HCT116 (cell line): ENCODE measurements at places on chromosomes 11 and 22. TPM values are rescaled to one million over a fixed set of nuclear protein-coding genes. Genes with fewer than 3 reads are reported as not detected.

GRCh38 chr22:36617694-36618522 lies 85.6 kb downstream of the CACNG2 start:
- peaks cover 55% of the 10 kb centered on the region for H3K27me3 ChIP-seq
- no peak for DNase-seq
- no peak overlapping the region for H3K27ac ChIP-seq

- H3K36me3 ChIP-seq, result no peaks in the 10 kb centered on the region
- no peak overlapping the region for H3K4me3 ChIP-seq
- no peaks in the 10 kb centered on the region for H3K4me1 ChIP-seq
- H3K27me3 ChIP-seq, result no peaks in the 10 kb centered on the region
- no peak for DNase-seq
- no peak overlapping the region for H3K27ac ChIP-seq
These were observed 380.6 kb downstream of the BRD1 start for GRCh38 chr22:49446759-49447710.

- H3K36me3 ChIP-seq, result peaks cover 7% of the 10 kb centered on the region
- H3K4me3 ChIP-seq, result no peak overlapping the region
- no peaks in the 10 kb centered on the region for H3K4me1 ChIP-seq
- no peak overlapping the region for H3K27ac ChIP-seq
These were observed 67.9 kb downstream of the DKK3 start for GRCh38 chr11:11940551-11940950.

GRCh38 chr11:65882120-65883057 lies 2.8 kb downstream of the CTSW start:
- H3K27ac ChIP-seq, result no peak overlapping the region
- DNase-seq, result no peak
- peaks cover 7% of the 10 kb centered on the region for H3K4me1 ChIP-seq
- H3K27me3 ChIP-seq, result no peaks in the 10 kb centered on the region

DNA sequence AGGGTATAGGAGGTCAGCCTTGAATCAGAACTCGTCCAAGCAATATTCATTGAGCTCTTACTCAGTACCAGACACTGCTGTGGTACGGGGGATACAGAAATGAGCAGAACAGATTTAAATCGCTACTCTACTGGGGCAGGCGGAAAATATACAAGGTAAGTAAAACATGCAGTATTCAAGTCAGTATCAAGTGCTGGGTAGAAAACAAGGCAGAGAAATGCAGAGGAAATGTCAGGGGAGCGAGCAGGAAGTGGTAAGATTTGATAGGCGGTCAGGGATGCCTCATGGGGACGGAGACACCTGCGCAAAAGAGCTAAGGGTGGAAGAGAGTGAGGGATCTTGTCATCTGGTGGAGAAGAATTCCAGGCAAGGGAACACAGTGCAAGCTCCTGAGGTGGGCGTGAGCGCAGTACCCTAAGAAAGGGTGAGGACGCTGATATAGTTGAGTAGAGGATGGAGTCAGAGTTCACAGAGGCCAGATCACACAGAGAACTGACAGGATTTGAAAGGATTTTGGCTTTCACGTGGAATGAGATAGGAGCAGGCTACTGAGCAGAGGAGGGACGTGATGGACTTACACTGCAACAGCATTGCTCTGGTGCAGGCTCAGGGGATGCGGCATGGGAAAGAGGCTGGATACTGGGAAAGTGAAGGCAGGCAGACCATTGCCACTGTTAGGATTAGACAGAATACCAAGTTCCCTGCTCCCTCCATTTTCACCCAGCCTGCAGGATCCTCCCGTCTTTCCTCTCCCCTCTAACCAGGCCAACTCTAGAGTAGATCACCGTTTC lies 35.8 kb downstream of the SC5D start:
- no peaks in the 10 kb centered on the region for H3K36me3 ChIP-seq
- H3K27ac ChIP-seq, result no peak overlapping the region
- no peak overlapping the region for H3K4me3 ChIP-seq
- H3K4me1 ChIP-seq, result no peaks in the 10 kb centered on the region
- peaks cover 2% of the 10 kb centered on the region; the same call in 1 of the 2 replicates for H3K27me3 ChIP-seq

DNA sequence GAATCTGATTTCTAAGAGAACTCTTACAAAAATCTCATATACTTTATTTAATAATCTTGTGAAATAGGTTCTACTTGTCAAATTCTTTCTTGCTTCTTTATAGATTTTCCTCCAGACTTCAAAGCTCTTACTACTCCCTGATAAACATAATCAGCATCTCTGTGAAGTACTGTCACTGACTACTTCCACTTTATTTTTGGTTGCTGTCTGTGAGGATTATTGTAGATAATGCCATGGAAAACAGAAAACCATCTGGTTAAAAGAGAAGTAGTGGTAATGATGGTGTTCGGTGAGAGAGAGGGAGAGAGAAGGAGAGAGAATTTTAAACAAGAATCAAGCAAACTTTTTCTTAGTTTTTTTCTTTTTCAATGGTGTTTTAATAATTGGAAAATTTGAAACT lies 152.3 kb downstream of the TMEM135 start:
- DNase-seq, result no peak
- H3K27me3 ChIP-seq, result no peaks in the 10 kb centered on the region
- H3K4me3 ChIP-seq, result no peak overlapping the region
- H3K27ac ChIP-seq, result no peak overlapping the region

GRCh38 chr11:19988598-19988997 lies 171.7 kb downstream of the DBX1 start:
- peaks cover 5% of the 10 kb centered on the region; the same call in 1 of the 2 replicates for H3K4me1 ChIP-seq
- H3K27me3 ChIP-seq, result no peaks in the 10 kb centered on the region
- H3K4me3 ChIP-seq, result no peak overlapping the region
- peak; percentile 13 for DNase-seq

DNA sequence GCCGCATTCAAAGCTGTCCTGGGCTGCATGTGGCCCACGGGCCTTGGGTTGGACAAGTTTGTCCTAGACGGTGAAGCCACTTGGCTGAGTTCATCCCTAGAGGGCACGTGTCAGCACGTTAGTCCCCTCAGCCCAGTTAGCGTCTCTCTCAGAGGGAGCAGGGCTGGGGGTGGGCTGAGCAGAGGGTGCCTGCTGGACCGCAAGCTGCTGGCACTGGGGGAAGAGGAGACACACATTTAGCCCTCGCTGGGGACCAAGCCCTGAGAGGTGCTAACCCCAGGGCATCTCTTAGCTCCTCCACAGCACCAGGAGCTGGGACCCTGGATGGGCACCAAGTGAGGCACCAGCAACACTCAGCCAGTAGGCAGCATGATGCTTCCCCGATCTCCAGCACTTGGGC lies 107.0 kb downstream of the SHANK2 start:
- no peaks in the 10 kb centered on the region for H3K4me1 ChIP-seq
- no peaks in the 10 kb centered on the region for H3K27me3 ChIP-seq
- H3K27ac ChIP-seq, result no peak overlapping the region
- no peak overlapping the region for H3K4me3 ChIP-seq
- no peak for DNase-seq

GRCh38 chr22:46251816-46252380 lies 1.8 kb upstream of the CDPF1 start:
- no peak overlapping the region for H3K27ac ChIP-seq
- no peaks in the 10 kb centered on the region for H3K36me3 ChIP-seq
- no peak overlapping the region for H3K4me3 ChIP-seq
- no peak for DNase-seq

DNA sequence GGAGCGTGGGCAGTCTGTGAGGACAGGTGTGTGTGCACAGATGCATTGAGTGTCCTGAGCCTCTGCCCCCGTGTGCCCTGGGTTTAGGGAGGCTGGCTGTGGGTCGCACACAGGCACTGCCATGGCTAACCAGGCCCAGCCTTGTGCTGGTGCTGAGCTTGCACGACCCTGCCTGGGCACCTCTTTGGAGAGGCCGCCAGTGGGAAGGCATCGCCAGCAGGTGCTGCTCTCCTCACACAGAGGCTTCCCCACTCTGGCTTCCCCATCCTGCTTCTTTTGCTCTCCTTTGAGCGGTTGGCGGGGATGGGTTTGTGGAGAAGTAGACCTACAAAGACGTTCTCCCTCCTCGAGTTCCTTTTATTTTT lies 4.1 kb downstream of the WNT7B start:
- H3K4me1 ChIP-seq, result peaks cover 55% of the 10 kb centered on the region
- no peaks in the 10 kb centered on the region for H3K27me3 ChIP-seq
- no peaks in the 10 kb centered on the region for H3K36me3 ChIP-seq
- no peak overlapping the region for H3K27ac ChIP-seq
- no peak for DNase-seq
- no peak overlapping the region for H3K4me3 ChIP-seq

- H3K36me3 ChIP-seq, result no peaks in the 10 kb centered on the region
- peaks cover 64% of the 10 kb centered on the region for H3K4me1 ChIP-seq
- H3K4me3 ChIP-seq, result no peak overlapping the region
- DNase-seq, result no peak
- peak overlapping the region; percentile 62; the same call in 1 of the 2 replicates for H3K27ac ChIP-seq
These were observed 12.2 kb upstream of the PIM3 start for GRCh38 chr22:49948116-49948957.

GRCh38 chr11:69732910-69733309 lies 29.1 kb upstream of the FGF19 start:
- no peak overlapping the region for H3K27ac ChIP-seq
- H3K36me3 ChIP-seq, result no peaks in the 10 kb centered on the region
- no peak overlapping the region for H3K4me3 ChIP-seq

DNA sequence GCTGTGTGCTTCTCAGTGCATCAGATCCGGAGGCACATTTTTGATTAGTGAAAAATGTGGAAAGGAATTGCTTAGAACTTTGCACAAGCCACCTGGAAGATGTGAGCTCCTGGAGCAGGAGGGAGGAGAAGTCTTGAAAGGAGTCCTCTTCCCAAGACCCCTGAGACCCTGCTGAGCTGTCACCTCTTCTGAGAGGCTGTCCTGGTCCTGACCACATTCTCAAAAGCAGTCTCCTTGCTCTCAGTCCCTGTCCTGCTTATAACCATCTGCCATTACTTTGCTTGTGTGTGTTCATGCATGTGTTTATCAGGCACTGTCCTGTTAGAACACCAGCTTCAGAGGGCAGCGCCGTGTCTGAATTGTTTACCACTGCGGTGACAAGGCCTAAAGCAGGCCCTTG lies 86.5 kb downstream of the BCR start:
- no peak for DNase-seq
- H3K27ac ChIP-seq, result no peak overlapping the region
- H3K27me3 ChIP-seq, result no peaks in the 10 kb centered on the region
- H3K36me3 ChIP-seq, result peaks cover 22% of the 10 kb centered on the region
- no peaks in the 10 kb centered on the region for H3K4me1 ChIP-seq
- no peak overlapping the region for H3K4me3 ChIP-seq

GRCh38 chr11:28618416-28618815 lies 510.2 kb downstream of the METTL15 start:
- DNase-seq, result no peak
- H3K27me3 ChIP-seq, result no peaks in the 10 kb centered on the region
- H3K27ac ChIP-seq, result no peak overlapping the region
- no peaks in the 10 kb centered on the region for H3K4me1 ChIP-seq

DNA sequence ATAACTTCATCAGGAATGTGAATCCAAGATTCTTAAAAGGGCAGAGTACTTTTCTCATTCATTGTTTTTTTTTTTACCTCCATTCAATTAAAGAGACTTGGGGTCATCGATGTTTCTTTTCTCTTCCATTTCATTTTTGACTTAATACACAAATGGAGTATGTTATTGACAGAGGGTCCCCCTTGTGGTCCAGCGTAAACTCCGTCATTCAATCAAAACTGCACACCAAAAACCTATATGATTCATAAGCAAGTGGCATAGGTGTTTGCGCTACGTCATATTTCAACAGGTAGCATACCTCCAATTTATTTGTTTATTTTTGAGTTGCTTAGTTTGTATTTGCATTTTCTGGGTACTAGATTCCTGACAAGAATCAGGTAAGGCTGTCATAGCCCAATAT lies 12.7 kb upstream of the FOLH1 start:
- H3K27me3 ChIP-seq, result no peaks in the 10 kb centered on the region
- H3K36me3 ChIP-seq, result no peaks in the 10 kb centered on the region
- no peak for DNase-seq
- H3K4me1 ChIP-seq, result no peaks in the 10 kb centered on the region

GRCh38 chr11:4436411-4436810 lies 12.7 kb upstream of the OR52K2 start:
- DNase-seq, result no peak
- no peaks in the 10 kb centered on the region for H3K4me1 ChIP-seq
- H3K27me3 ChIP-seq, result peaks cover 21% of the 10 kb centered on the region; the same call in 1 of the 2 replicates
- no peaks in the 10 kb centered on the region for H3K36me3 ChIP-seq

GRCh38 chr11:1348146-1348795 lies 38.8 kb upstream of the TOLLIP start:
- no peaks in the 10 kb centered on the region for H3K36me3 ChIP-seq
- no peaks in the 10 kb centered on the region for H3K4me1 ChIP-seq
- no peak for DNase-seq
- no peak overlapping the region for H3K27ac ChIP-seq
- no peaks in the 10 kb centered on the region for H3K27me3 ChIP-seq

DNA sequence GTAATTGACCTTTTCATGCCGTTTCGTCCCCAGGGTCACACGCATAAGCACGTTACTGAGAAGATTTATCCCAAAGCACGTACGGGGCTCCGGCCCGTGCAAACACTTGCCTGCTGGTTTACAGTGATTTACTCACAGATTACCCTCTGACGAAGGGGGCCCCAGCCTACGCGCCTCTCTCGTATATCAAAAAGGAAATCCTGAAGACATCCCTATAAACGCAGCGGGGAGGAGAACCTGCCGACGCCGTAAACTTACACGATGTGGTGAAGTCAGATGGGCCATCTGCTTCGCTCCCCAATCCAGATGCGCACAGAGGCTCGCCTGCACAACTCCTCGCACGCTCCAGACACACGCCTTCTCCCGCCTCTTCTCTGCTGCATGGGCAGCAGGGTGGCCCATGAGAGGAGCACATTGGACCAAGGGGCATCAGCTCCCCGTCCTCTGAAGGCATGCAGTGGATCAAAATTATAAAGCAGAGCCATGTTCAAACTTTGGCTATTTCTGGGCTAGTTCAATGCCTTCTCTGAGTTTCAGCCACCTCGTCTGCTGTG lies 123.6 kb downstream of the MN1 start:
- H3K4me3 ChIP-seq, result no peak overlapping the region
- H3K4me1 ChIP-seq, result peaks cover 6% of the 10 kb centered on the region; the same call in 1 of the 2 replicates
- no peak overlapping the region for H3K27ac ChIP-seq
- no peaks in the 10 kb centered on the region for H3K36me3 ChIP-seq
- DNase-seq, result no peak

The OR52K1 gene
- not detected for total RNA-seq

The TRIM49 gene
- total RNA-seq, result not detected

The STT3A gene
- 156 TPM for total RNA-seq

The XKR3 gene
- not detected for total RNA-seq

The KIAA1671 gene
- total RNA-seq, result 36.8 TPM

The PRG3 gene
- not detected for total RNA-seq
